NB4 (cell line): ENCODE measurements at places on chromosomes 2 and 18.

DNA sequence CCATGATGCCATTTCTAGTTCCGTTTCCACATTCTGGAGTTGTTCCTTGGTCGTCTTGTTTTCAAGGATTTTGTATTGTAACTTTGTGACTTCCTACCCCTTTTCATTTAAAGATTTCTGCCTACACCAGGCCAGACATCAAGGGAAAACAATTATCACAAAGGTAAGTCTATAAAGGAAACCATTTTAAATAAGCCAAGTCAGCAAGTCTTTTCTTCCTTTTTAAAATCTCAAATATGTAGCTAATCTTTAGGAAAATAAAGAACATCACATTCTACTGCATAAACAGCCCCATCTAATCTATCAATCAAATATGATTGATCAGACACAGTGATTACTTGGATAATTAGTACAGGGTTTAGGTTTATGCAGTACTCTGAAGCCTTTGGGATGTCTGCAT lies 35.8 kb upstream of the INSIG2 start:
- no peak for DNase-seq

GRCh38 chr18:21458788-21459187 lies 141.7 kb downstream of the ESCO1 start:
- peak; percentile 3 for DNase-seq

- DNase-seq = no peak
Observed at GRCh38 chr2:17223211-17223610, 295.0 kb downstream of the RAD51AP2 start.

- DNase-seq = peak; percentile 33
Observed at GRCh38 chr2:96819128-96819875, 3.2 kb downstream of the CNNM3 start.

GRCh38 chr2:38603402-38604290 lies 918 bp upstream of the HNRNPLL start:
- DNase-seq = peak; percentile 94

DNA sequence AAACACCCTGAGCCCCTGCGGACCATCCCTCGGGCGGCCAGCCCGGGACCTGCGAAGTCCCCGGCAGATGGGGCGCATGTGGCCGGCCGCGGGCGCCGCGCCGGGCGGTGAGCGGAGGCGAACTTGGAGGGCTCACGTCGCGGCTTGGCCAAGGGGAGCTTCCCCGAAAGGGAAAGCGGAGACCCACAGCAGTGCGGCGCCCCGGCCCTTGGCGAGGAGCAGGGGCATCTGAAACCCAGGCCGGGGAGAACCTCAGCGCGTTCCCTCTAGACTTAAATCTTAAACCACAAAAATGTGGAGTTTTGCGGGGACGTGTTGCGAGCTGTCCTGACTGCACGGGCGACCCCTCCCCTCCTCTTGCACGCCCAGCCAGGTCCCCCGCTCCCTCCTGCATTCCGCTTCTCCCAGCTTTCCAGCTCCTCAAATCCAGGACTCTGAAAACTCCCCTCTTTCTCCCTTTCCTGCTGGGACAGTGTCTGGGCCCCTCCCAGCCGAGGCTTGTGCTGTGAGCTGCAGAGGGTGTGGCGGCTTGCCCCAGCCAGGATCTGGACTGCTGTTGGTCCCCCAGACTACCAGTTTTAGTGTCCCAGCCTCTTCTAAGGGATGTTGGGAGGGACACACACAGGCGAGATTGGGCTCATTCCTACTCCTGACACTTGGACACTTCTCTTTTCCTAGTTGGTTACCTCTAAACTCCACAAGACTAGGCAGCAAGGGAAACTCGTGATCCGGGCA lies 1.3 kb downstream of the FMNL2 start:
- DNase-seq = peak; percentile 67

DNA sequence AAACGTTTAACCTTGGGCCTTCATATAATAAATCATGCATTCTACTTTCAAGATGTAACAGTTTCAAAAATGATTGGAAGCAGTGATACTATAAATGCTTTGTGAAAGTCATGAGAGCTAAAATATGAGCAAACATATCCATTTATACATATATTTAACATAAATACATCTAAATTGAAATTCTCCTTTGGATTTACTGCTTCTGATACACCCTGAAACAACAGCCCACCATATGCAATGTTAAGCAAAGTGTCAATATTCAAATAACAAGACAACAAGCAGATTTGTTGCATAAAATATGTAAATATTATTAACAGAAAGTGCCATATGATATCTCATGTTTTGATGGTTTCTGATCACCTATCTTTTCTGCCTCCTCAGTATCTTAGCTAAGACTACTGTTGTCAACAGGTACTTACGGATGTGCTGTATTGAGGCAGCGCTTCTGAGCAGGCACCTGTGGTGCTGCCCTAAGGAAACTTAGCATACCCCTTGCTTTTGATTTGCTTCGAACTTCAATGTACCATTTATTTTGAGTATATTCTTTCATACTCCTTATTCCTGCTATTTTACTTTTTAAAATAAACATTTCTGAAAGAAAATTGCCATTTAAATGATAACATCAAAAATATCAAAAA lies 6.1 kb downstream of the FIGN start:
- no peak for DNase-seq

GRCh38 chr2:132562245-132562644 lies 107.8 kb downstream of the LYPD1 start:
- DNase-seq = no peak

- DNase-seq = no peak
Observed at GRCh38 chr2:232512602-232513001, 7.6 kb upstream of the PRSS56 start.

GRCh38 chr2:216319771-216320170 lies 52.5 kb downstream of the MARCHF4 start:
- no peak for DNase-seq

DNA sequence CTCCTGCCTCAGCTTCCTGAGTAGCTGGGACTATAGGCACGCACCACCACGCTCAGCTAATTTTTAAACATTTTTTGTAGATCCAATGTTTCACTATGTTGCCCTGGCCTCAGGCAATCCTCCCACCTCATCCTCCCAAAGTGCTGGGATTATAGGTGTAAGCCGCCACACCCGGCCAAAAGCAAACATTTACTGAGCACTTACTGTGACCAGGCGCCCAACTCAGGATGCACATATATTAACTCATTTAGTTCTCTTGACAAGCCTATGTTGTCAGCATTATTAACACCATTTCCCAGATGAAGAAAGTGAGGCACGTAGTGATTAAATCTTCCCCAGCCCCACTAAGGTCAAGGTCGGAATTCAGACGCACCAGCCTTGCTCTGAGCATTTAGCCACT lies 41.1 kb downstream of the TMEM37 start:
- DNase-seq = no peak

DNA sequence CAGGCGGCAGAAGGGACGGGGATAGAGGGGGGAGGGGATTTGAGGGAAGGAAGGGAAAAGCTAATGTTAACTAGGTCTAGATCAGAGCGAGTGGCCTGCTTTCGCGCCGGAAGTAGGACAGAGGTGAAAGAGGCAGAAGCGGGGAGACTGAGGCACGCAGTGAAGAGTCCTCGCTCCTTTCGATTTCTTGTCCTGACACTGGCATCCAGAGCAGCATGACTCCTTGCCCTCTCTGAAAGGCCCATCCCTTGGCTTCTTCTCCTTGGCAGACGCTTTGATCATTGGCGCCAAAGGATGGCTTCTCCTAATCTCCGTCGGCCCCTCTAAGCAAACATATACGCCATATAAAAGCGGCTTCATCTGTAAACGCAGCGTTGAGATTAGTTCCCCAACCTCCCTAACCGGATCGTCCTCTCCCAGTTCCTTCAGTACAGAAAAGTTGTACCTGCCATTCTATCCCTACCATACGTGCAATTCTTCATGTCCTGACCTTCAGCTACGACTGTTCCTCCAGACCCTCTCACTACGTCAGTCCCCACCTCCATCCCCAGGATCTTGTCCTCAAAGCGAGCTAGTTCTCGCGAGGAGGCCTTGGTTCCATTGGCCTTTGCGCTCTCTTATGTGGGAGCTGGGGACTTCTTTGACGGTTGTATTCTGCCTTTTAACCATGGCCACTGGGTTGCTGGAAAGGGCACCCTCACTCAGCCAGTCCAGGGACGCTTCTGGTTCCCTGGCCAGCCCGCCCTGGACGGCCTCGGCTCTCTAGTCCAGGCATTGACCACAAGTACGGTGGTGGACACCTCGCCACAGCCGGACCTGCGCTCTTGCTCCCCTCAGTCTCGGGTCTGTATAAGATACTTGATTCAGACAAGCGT lies 857 bp upstream of the NEUROD1 start:
- no peak for DNase-seq
